ENCODE measurements at places on chromosomes 5 and 9. TPM values are rescaled to one million over a fixed set of nuclear protein-coding genes. Genes with fewer than 3 reads are reported as not detected.

DNA sequence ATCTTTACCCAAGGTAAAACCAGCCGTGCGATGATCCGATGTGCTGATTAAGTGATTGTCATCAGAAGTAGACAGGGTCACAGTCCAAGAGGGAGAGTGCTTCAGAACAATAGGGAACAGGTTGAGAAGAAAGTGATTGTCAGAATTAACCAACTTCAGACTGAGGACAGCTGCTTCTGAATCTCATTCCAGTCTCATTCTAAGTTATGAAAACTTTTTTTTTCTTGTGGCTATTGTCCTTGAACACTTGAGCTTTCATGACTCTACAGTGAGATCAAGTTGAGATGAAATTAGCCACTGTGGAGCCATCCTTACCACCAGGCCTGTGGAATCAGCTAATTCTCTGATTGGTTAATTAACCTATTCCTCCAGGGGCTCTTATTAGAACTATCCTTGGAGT lies 159.9 kb upstream of the WWC1 start:
- H3K4me1 ChIP-seq: peaks cover 2% of the 10 kb centered on the region
- no peak for DNase-seq
- H3K4me3 ChIP-seq: no peak overlapping the region
- H3K27me3 ChIP-seq: no peaks in the 10 kb centered on the region
- no peaks in the 10 kb centered on the region for H3K36me3 ChIP-seq

Gene TMEM174
- total RNA-seq: not detected

Gene BTNL8
- total RNA-seq: 0.09 TPM

DNA sequence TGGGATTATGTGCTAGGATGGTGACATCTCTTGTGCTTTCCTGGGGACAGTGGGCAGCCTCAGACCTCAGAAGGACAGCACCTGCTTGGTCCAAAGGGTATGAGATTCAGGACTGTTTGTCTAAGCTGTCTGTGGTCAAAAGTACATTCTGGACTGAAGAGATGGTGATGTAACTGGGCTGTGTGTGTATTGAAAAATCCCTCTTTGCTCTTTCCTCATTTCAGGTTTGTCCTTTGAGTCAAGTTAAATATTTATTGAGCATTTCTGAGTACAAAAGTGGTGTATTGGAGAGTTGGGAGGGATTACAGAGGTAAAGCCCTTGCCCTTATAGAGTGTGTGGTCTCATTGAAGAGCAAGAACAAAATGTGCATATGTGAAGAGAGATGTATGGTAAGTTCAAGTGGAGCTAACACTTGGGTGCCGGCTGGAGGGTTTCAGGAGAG lies 46.7 kb downstream of the RCL1 start:
- no peak for DNase-seq
- peaks cover 4% of the 10 kb centered on the region for H3K4me1 ChIP-seq
- H3K36me3 ChIP-seq: peaks cover 31% of the 10 kb centered on the region
- no peak overlapping the region for H3K4me3 ChIP-seq
- no peak overlapping the region for H3K27ac ChIP-seq

DNA sequence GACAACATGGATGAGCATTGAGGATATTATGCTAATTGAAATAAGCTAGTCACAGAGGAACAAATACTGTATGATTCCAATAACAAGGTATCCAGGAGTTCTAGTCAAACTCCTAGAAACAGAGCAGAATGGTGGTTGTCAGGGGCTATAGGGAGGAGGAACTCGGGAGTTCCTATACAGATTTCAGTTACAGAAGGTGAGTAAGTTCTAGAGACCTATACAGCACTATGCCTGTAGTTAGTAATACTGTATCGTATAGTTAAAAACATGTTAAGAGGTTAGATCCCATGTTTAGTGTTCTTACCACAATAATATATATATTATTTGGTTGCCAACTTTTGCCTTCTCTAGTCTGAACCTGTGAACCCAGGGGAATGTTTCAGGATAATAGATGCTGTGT lies 7.9 kb upstream of the OXCT1 start:
- no peaks in the 10 kb centered on the region for H3K36me3 ChIP-seq
- no peak overlapping the region for H3K27ac ChIP-seq
- DNase-seq: no peak
- H3K27me3 ChIP-seq: no peaks in the 10 kb centered on the region

Gene TAF11L5
- total RNA-seq: not detected
